ENCODE measurements at places on chromosomes 5 and 9.

DNA sequence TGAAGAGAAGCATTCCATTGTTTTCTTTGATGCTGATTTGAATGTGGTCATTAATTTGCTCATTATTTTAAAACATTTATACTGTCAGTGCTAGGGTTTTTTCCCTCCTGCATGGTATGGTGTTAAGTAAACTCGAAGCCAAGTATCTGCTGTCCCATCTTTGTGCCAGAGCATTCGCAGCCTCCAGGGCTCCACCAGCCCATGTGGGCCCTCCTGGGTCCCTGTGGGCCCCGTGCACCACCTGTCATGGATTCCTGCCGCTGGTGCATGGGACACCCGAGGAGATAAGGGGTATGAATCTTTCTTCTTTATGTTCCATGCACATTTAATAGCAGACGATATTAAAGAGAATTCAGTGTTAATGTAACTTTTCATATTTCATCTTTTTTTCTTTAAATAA is 95.1 kb downstream of the TRIO start:
- DNase-seq: no peak

DNA sequence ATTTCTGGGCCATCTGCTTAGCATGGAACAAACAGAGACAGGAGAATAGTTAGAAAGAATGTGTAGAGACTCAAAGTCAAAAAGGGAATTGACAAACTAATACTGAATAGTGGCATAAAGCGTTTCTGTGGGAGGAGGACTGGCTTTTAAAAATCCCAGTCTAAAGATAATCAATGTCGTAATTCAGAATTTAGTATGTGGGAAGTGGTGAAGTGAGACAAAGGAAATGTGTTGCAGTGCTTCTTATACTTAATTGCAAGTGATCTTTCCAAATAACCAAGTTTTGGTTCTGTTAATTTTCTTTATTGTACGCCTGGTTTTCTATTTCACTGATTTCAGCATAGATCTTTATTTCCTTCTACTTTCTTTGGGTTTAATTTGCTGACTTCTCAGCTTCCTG is 133.2 kb downstream of the ENTREP1 start:
- DNase-seq: no peak

DNA sequence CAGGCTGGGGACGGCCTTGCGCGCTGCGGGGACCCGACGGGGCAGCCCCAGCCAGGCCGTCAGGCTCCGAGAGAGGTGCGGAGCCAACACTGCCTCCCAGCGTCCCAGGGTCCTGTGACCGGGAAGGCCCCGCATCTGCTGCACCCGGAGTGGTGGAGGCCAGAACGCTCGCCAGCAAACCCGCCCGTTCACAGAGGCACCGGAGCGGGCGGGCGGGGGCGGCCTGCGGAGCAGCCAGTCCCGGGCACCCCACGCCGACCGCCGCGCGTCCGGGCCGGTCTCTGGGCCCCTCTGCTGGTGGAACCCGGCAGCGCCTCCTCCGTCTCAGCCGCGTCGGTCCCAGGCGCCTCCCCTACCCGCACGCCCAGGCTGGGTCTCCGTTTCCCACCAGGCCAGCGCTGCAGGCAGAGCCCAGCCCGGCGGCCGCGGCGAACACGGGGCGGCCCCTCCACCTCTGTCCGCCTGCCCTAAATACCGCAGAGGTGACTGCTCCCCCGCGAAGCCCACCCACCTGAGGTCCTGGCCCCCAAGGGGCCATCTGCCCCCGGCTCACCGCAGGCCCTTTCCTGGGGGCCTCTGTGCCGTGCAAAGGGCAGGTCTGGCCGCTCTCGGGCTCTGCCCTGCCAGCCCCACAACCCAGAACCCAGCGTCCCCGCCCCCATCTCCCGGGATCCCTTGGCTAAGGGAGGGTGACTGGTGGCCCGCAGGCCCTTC is 15.9 kb downstream of the EXD3 start:
- DNase-seq: peak; percentile 59

- no peak for DNase-seq
Observed at GRCh38 chr5:82151662-82152061, 126.5 kb downstream of the RPS23 start.

GRCh38 chr5:141510160-141510559 is 21.3 kb downstream of the PCDHGC5 start:
- no peak for DNase-seq

DNA sequence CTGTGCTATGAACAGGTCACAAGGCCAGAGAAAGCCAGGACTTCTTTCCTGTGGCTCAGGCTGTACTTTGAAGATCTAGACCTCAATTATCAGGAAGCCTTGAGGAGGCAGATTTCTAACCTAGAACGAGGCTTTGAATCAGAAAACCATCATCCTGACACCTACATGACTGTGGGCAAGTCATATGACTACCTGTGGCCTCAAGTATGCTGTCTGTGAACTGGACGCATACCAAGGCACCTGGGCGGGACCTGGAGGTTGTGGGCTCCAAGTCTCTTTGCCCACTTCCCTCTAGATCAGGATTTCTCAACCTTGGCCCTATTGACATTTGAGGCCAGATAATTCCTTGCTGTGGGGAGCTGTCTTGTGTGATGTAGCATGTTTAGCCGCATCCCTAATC is 42.5 kb downstream of the KLF4 start:
- no peak for DNase-seq

DNA sequence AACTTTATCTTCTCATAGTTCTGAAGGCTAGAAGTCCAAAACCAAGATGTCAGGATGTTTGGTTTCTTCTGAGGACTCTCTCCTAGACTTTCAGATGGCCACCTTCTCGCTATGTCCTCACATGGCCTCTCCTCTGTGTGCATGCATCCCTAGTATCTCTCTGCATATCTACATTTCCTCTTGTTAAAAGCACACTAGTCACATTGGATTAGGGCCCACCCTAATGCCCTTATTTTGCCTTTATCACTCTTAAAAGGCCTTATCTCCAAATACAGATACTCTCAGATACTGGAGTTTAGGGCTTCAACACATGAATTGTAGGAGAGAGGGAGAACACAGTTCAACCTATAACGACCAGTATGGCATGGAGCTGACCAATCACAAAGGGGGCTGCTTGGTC is 151.7 kb downstream of the PRELID2 start:
- DNase-seq: no peak

GRCh38 chr5:142571371-142571770 is 114.5 kb downstream of the FGF1 start:
- DNase-seq: no peak

- DNase-seq: peak; percentile 68
Observed at GRCh38 chr5:67003935-67004729, 192.5 kb downstream of the CD180 start.

- DNase-seq: no peak
Observed at GRCh38 chr9:25704800-25705199, 26.6 kb upstream of the TUSC1 start.

GRCh38 chr9:91789941-91790340 is 160.1 kb downstream of the ROR2 start:
- DNase-seq: no peak

- DNase-seq: no peak
Observed at GRCh38 chr5:40652441-40653220, 27.1 kb upstream of the PTGER4 start.

GRCh38 chr9:94085062-94085639 is 887 bp downstream of the PTPDC1 start:
- DNase-seq: no peak

- DNase-seq: no peak
Observed at GRCh38 chr9:131673068-131673467, 66.8 kb downstream of the RAPGEF1 start.

GRCh38 chr5:88729084-88729828 is 153.7 kb downstream of the MEF2C start:
- DNase-seq: peak; percentile 36

DNA sequence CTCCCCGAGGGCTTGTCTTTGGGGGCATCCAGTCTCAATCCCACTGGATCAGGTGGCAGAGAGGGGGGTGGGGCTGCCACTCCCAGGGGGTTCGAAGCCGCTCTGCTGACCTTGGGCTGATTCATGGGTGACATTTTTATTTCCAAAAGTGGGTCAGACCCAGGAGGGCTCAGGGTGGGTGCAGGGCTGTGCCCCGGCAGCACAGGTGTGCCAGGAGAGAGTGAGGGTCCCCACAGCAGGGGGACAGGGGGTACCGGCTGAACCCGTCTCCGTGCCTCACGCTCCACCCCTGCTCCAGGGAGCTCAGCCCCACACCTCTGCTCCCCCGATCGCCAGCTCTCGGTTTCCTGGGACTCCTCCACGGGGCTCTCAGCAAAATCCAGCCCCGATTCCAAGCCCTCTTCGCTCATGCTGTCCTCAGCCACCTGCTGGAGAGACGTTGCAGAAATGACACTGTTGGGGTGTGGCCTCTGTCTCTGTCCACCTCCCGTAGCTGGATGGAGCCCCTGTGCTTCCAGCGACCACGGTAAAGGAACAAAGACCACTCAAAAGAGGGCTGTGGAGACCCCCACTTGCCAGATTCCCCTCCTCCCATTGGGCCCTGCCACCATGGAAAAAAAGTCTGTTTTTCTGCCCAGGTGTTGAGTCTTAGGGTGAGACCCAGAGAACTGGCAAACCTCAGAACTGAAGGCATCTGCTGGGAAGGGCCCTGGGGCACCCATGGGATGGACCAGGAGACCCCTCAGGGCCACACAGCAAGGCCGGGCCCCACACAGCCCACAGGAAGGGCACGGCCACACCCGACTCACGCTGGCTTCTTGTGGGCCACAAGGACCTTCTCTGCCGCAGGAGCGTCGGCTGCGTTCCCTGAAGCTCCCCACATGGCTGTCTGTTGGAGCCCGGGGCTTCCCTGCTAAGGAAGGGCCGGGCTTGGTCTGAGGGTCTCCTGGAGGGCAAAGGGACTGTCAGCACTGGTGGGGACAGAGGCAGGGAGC is 10.6 kb upstream of the QSOX2 start:
- no peak for DNase-seq

GRCh38 chr5:62585306-62585705 is 6.7 kb downstream of the LRRC70 start:
- DNase-seq: no peak

- no peak for DNase-seq
Observed at GRCh38 chr5:132370971-132371602, 1.6 kb downstream of the SLC22A5 start.
